Germinal center (tissue), 1 donor: ENCODE measurements at places on chromosomes 16 and 17.

GRCh38 chr17:60141111-60142018 lies 8.4 kb upstream of the CA4 start:
- DNase-seq: no peak

- DNase-seq: no peak
These were observed 30.5 kb downstream of the DUSP14 start for GRCh38 chr17:37520174-37520573.

DNA sequence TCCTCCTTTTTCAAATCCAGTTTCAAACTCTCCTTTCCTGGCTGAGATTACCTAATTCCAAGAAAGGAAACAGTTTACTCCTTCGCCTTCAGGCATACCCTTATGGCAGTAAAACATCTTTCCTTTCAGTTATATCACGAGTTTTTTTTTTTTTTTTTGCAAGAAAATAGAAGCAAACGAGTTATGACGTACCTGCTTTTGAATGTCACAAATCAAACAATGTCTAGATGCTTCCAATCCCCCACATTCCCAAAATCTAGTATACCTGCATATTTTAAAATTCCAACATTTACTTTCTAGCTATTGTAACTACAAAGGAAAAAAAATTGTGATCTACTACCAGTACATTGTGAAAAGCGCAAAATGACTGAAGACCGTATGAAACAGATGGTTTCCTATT lies 28.9 kb downstream of the GSPT1 start:
- no peak for DNase-seq

DNA sequence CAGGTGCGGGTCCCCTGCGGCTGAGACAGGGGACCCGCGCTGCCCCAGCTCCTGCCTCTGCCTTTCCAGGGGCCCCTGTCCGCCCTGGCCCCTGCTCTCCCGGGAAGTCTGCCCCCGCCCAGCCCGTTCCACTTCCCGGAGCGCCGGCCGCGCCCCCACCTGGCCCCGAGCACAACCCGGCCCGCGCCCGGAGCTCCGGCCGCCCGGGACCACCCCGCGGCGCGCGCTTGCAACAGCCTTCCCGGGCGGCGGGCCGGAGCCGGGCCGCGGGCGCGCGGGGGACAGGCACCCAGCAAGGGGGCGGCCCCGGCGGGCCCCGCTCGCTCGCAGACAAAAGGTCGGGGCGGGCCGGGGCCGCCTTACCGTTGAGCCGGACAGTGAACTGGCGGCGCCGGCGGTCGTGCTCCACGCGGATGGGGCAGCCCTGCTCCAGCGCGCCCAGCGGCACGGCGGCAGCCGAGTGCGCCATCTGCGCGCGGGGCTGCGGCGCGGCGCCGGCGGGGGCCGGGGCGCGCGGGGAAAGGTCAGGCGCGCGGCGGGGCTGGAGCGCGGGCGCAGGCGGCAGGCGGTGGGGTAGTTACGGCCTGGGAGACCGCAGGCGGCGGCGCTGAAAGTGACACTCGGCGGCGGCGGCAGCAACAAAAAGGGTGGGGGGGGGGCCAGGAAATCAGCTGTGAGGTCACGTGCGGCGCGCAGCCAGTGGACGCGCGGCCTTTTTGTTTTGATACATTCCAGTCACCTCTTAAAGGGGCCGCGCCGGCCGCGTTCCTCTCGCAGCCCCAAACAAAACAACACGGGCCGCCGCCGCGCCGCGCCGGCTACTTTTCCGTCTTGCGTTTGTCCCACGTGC lies at the start of gene NATD1:
TSS of gene NATD1 (minus strand) at position 615 of the 850 bp plus-strand sequence. CDS start at position 469, 146 bp downstream.
- DNase-seq: peak; percentile 90

DNA sequence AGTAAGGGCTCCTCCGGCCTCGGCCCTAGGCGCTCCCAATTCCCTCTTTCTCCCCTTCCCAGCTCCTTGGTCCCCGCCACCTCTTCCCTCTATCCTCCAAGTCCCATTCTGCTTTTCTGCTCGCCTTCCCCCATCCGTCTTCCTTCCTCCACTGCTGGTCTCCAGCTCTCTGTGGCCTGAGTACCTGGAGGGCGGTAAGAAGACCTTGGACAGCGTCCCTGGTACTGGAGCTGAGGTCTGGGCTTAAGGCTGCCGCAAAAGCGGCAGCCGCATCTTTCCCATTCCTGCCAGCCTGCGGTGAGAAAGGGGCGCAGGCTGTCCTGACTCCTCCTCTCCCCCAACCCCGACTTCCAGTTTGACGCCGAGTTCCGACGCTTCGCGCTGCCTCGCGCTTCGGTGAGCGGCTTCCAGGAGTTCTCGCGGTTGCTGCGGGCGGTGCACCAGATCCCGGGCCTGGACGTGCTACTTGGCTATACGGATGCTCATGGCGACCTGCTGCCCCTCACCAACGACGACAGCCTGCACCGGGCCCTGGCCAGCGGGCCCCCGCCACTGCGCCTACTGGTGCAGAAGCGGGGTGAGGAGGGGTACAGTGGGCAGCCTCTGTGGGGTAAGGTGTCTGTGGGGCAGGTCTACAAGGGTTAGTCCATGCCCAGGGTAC lies 471 bp downstream of the PARD6A start:
- DNase-seq: peak; percentile 37

DNA sequence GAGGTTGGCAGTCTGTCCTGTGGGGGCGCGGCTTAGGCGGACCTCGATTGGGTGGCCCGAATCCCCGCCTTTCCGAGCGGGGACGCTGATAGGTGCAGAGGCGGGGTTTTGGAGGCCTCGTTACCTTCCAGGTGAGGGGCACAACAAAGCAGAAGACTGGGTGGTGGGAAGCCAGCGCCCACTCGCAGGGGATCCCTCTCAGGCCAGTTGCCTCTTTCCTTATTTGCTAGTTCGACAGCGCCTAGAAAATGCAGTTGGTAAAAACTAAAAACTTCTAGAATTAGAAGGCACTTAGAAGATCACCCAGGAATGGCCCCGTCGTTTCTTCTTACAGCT lies 730 bp downstream of the KAT7 start:
- no peak for DNase-seq

DNA sequence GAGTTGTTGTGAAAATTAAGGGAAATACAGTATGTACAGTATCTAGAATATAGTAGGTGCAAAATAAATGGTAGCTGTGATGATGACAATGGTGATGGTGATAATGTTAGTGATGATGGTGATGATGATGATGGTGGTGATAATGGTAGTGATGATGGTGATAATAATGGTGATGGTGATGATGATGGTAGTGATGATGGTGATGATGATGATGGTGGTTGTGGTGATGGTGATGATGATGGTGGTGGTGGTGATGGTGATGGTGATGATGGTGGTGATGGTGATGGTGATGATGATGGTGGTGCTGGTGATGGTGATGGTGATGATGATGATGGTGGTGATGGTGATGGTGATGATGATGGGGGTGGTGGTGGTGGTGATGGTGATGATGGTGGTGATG lies 91.3 kb upstream of the FOXF1 start:
- DNase-seq: no peak

DNA sequence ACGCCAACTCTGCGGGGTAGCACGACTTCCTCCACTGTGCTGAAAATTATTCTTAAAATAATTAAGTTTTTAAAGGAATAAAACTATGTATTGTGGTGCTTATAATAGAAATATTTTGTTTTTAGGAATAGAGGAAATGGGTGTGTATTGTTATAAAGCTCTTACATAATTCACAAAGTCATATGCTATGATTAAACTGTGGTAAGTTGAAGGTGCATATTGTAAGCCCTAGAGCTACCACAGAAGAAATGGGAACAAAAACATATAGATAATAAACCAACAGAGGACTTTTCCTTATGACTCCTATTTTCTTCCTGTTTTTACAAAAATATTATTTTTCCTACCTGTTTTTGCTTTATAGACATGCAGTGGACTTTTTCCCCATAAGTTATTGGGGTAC lies 4.3 kb upstream of the SLFN11 start:
- DNase-seq: no peak

DNA sequence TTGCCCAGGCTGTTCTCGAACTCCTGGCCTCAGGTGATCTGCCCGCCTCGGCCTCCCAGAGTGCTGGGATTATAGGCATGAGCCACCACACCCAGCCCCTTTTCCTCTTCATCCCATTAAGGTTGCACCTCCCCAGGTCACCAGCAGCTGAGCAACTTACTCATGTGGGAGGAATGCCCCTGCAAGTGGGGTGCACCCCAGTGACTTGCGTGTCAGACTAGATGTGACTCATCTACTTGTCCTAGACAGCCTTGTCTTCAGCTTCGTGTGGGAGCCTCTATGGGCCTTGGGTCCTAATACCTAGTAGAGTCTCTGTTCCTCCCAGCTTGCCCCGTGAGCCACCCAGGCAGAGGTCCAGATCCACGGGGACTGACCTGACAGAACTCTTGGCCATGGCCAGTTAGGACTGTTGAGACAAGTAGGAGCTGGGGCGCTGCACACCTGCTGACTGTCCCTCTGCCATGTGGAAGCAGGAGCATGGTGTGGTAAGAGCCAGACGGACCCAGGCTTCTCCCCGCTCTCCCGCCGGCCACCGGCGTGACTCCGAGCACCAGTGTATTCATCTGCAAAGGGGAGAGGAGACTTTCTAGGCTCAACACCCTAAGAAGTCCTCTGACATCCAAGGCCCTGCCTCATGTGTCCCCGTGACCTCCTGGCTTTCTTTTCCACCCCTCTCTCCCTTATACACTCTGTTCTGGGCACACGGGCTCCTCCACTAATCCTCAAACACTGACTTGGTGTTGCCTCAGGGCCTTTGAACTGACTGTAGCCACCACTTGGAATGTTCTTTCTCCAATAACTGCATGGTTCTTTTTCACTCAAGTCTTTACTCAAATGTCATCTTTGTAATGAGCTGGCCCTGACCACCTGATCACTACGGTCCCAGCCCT lies 11.6 kb upstream of the CBX4 start:
- no peak for DNase-seq

DNA sequence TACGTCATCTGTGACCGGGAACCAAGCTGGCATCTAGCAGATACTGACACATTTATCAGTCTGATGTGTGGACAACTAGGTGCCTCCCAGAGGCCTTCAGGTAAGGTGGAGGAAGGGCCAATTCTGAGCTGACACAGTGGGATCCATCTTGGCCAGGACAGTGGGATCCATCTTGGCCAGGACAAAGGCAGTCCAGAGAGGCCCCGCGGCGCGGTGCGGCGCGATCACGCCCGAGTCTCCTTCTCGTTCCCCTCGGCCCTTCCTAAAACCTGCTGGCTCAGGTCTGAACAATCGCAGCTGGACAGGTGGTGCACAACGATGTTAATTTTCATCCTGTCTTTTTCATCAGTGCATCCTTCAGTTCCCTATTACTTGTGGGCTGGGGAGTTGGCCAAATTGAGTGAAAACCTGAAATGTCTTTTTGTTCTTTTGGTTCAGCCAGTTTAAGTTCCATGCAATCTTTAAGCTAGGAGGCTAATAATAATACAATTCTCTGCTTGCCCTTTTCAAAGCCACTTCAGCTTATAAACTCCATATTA lies 486 bp upstream of the WSB1 start:
- no peak for DNase-seq

DNA sequence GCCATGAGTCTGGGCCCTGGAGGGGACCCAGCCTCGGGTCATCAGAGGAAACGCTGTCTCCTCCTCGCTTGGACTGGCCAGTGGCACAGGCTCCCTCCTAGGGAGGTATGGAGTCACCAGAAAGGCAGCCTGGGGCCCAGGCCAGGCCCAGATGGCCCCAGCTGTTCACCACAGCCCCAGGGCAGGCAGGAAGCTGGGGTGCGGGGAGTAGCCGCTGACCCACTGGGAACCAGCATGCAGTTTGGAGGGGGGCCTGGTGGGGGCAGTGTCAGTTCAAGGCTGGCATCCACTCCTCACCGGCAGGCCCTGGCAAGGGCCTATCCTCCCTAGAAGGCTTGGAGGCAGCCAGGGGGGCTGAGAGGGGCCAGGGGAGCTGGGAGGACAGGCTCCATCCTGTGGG lies 48.8 kb downstream of the SDK2 start:
- DNase-seq: peak; percentile 62

- DNase-seq: no peak
These were observed 50.4 kb downstream of the LITAF start for GRCh38 chr16:11536104-11536866.

DNA sequence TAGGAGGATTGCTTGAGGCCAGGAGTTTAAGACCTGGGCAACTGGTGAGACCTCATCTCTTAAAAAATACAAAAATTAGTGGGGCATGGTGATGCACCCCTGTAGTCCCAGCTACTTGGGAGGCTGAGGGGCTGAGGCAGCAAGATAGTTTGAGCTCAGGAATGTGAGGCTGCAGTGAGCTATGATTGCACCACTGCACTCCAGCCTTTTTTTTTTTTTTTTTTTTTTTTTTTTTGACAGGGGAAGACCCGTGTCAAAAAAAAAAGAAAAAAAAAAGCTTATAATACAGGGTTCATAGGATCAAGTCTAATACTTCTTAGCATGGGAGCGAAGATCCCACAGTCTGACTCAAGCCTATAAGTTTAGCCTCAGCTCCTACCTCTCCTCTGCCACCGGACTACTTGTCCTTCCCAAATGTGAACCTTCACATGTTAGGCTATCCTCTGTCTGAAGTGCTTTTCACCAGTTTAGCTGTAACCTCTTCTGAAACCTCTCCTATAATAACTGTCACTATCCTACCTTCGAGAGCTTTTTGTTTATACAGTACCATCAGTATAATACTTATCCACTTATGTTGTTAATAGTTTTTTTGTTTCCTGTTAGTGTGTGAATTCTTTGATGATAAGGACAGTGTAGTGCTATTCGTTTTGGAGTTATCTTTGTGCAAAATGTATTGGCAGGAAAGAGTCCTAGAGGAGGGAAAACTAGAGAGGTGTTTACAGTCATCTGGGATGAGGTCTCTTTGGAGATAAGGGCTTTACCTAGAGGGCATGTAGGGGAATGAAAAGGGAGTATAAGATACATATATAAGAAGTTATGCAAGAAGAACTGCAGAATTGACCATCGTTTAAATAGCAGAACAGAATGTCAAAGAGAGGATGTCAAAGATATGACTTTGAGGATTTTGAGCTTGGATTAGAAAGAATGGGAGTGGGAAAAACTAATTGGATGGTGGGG lies 15.5 kb downstream of the CPD start:
- DNase-seq: no peak

DNA sequence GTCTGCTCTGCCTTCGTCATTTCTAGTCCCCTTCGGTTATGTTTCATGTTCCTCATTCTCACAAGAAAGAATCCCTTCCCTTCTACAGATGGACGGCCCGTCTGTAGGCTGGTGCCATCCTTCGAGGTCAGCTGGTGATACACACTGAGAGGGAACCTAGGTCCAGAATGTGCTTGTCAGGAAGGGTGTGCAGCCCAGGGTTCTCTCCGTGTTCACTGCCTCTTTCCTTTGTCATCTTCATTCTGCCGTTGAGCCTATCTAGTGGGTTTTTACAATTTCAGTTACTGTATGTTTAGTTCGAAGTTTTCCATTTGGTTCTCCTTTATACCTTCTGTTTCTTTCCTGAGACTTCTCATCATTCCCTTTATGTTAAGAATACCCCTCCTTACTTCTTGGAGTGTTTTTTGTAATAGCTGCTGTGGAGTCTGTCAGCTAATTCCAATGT lies 18.9 kb downstream of the KIAA0513 start:
- no peak for DNase-seq
